Lung (tissue), 17 donors: ENCODE measurements at places on chromosomes 1 and 21. TPM values are rescaled to one million over a fixed set of nuclear protein-coding genes. Genes with fewer than 3 reads are reported as not detected.

The CYP4X1 gene
- polyA plus RNA-seq: 7.2 TPM

The OR2T11 gene
- polyA plus RNA-seq: not detected

The HHAT gene
- polyA plus RNA-seq: 1.8 TPM

The PLPPR4 gene
- 0.37 TPM for polyA plus RNA-seq

The PRR9 gene
- not detected for polyA plus RNA-seq

The CDCA8 gene
- polyA plus RNA-seq: 2.2 TPM

The OPTC gene
- polyA plus RNA-seq: not detected

The KIAA0319L gene
- polyA plus RNA-seq: 20.3 TPM

The DIPK1A gene
- 2.3 TPM for polyA plus RNA-seq

The RAVER2 gene
- polyA plus RNA-seq: 2.9 TPM

The UMODL1 gene
- 0.10 TPM for polyA plus RNA-seq

The F13B gene
- polyA plus RNA-seq: not detected

The PLA2G5 gene
- polyA plus RNA-seq: 1.4 TPM

The DRAXIN gene
- 0.04 TPM for polyA plus RNA-seq

The PTAFR gene
- polyA plus RNA-seq: 7.7 TPM

The PEX19 gene
- polyA plus RNA-seq: 13.1 TPM

The SPRR1B gene
- 0.31 TPM for polyA plus RNA-seq

The C1orf87 gene
- 4.3 TPM for polyA plus RNA-seq

The FMO5 gene
- polyA plus RNA-seq: 20.0 TPM

The UBXN10 gene
- 5.3 TPM for polyA plus RNA-seq

The ETNK2 gene
- 2.2 TPM for polyA plus RNA-seq

The NOS1AP gene
- polyA plus RNA-seq: 0.57 TPM

The LAMC2 gene
- polyA plus RNA-seq: 63.1 TPM

The TSPEAR gene
- polyA plus RNA-seq: 0.12 TPM

The SAMD11 gene
- 3.8 TPM for polyA plus RNA-seq
